CD4-positive, alpha-beta memory T cell (primary cell): ENCODE measurements at places on chromosomes 6 and 20. TPM values are rescaled to one million over a fixed set of nuclear protein-coding genes. Genes with fewer than 3 reads are reported as not detected.

NR2E1 gene
- total RNA-seq = not detected

UBD gene
- not detected for total RNA-seq

SOX18 gene
- not detected for total RNA-seq

RGS19 gene
- 35.6 TPM for total RNA-seq

LAMA4 gene
- total RNA-seq = not detected

MUC21 gene
- not detected for total RNA-seq

HMGCLL1 gene
- not detected for total RNA-seq

JPH2 gene
- total RNA-seq = not detected

IL20RA gene
- total RNA-seq = not detected

DNA sequence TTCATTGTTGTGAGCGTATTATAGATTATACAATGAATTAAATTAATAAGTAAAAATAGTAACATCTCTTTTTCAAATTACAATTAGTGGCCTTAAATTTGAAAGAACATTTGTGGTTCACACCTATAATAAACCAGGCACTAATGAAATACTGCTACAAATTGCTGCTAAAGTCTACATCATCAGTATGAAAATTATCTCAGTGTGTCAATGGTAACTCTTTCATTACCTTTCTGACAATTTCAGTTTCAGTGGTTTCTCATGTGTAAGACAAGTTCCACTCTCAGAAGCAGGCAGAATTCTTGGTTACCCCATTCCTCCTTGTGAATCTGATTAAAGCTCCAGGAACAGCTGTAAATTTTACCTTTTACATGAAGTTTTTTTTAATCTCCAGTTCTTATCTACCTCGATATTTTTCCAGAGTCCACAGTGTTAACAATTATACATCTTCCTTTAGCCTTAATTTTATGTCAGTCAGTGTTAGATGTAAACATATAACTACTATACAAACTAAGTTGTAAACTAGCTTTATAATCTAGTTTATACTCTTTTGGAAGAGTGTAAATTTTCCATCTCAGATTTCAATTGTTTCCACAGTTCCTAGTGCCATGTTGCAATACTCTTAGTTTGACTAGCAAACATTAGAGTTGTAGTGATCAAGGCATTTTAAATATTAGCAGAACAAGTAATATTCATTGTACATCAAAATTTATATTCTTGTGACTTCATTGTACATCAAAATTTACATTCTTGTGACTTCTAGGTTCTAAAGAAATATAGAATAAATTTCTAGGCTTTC is 1038.4 kb downstream of the EPHA7 start:
- no peaks in the 10 kb centered on the region for H3K36me3 ChIP-seq
- no peak for DNase-seq
- H3K4me3 ChIP-seq = no peak overlapping the region
- H3K27ac ChIP-seq = no peak overlapping the region
- H3K27me3 ChIP-seq = no peaks in the 10 kb centered on the region
- H3K4me1 ChIP-seq = no peaks in the 10 kb centered on the region

GRCh38 chr6:158812611-158813010 is 6.6 kb downstream of the EZR start:
- H3K4me1 ChIP-seq = peaks cover 93% of the 10 kb centered on the region
- peak overlapping the region; percentile 4 for H3K4me3 ChIP-seq
- peak overlapping the region; percentile 86 for H3K27ac ChIP-seq
- H3K36me3 ChIP-seq = peaks cover 16% of the 10 kb centered on the region
- no peaks in the 10 kb centered on the region for H3K27me3 ChIP-seq

DNA sequence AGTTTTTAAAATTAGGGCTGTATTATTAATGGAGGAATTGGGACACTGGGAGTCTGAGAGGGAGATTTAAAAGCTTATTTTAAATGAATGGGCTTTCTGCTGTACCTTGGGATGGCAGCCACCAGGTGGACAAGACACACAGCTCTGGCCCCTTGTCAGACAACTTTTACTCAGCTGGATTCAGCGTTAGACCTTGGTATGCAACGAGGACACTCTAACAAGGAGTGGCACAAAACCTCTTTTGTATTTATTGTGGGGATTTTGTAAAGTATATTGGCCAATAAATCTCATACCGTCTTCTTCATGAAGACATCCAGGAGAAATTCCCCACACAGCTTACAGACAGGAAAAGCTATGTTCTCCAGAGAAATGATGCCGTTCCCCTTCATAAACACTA is 105.7 kb downstream of the LCA5 start:
- no peak for DNase-seq
- no peaks in the 10 kb centered on the region for H3K27me3 ChIP-seq
- no peaks in the 10 kb centered on the region for H3K4me1 ChIP-seq
- H3K27ac ChIP-seq = no peak overlapping the region

- no peak for DNase-seq
- no peak overlapping the region for H3K4me3 ChIP-seq
- no peaks in the 10 kb centered on the region for H3K36me3 ChIP-seq
- no peaks in the 10 kb centered on the region for H3K4me1 ChIP-seq
- H3K27ac ChIP-seq = no peak overlapping the region
- H3K27me3 ChIP-seq = no peaks in the 10 kb centered on the region
Measured at GRCh38 chr6:83613378-83613777, 95.5 kb downstream of the SNAP91 start.

DNA sequence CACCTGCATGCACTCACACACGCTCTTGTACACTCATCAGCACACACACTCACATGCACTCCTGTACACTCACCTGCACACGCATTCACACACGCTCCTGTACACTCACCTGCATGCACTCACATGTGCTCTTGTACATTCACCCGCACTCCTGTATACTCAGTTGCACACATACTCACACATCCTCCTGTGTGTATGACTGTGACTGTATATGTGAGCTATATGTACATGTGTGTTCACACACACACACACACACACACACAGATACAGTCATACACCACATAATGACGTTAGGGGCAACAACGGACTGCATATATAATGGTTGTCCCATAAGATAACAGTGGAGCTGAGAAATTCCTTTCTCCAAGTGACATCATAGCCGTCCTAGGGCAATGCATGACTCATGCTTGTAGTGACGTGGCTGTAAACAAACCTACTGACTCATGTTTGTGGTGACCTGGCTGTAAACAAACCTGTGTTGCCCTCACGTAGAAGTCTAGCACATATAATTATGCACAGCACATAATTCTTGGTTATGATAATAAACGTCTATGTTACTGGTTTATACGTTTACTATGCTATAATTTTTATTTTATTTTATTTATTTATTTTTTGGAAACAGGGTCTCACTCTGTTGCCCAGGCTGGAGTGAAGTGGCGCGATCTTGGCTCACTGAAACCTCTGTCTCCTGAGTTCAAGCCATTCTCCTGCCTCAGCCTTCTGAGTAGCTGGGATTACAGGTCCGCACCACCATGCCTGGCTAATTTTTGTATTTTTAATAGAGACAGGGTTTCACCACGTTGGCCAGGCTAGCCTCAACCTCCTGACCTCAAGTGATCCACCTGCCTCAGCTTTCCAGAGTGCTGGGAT is 22.8 kb upstream of the TAF4 start:
- no peak overlapping the region for H3K4me3 ChIP-seq
- no peaks in the 10 kb centered on the region for H3K4me1 ChIP-seq
- no peaks in the 10 kb centered on the region for H3K36me3 ChIP-seq
- no peaks in the 10 kb centered on the region for H3K27me3 ChIP-seq
- DNase-seq = no peak

DNA sequence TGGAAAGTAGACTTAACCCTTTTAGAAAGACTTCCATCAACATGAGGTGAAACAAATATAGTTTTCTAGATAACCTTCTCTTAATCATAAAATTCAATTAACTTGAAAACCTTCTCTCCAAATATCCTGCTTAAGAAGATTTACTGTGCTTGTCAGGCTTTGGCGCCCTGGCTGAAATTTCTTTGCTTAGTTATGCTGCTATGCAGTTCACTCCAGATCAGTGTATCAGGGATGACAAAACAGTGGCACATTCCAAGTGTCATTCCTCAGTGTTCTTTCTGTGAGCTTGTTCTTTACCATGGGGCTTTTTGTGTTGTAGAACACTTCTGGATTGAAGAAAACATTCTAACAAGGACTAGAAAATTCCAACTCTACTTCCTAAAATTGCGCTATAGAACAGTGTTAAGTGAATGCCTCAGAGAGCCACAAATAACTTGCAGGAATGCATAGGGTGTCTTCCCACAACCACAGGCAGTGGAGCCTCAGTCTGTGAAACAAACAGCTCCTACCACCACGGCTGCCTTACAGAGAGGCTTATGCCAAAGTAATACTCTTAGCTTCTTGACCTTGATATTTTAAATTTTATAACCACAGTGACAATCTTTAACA is 443.6 kb downstream of the CDC5L start:
- H3K4me1 ChIP-seq = peaks cover 18% of the 10 kb centered on the region
- H3K27ac ChIP-seq = no peak overlapping the region
- no peaks in the 10 kb centered on the region for H3K27me3 ChIP-seq
- no peak for DNase-seq
- H3K4me3 ChIP-seq = no peak overlapping the region

- no peak overlapping the region for H3K27ac ChIP-seq
- H3K27me3 ChIP-seq = no peaks in the 10 kb centered on the region
- H3K36me3 ChIP-seq = no peaks in the 10 kb centered on the region
- H3K4me3 ChIP-seq = no peak overlapping the region
- no peak for DNase-seq
Measured at GRCh38 chr6:131787079-131787478, 20.7 kb upstream of the ENPP1 start.

DNA sequence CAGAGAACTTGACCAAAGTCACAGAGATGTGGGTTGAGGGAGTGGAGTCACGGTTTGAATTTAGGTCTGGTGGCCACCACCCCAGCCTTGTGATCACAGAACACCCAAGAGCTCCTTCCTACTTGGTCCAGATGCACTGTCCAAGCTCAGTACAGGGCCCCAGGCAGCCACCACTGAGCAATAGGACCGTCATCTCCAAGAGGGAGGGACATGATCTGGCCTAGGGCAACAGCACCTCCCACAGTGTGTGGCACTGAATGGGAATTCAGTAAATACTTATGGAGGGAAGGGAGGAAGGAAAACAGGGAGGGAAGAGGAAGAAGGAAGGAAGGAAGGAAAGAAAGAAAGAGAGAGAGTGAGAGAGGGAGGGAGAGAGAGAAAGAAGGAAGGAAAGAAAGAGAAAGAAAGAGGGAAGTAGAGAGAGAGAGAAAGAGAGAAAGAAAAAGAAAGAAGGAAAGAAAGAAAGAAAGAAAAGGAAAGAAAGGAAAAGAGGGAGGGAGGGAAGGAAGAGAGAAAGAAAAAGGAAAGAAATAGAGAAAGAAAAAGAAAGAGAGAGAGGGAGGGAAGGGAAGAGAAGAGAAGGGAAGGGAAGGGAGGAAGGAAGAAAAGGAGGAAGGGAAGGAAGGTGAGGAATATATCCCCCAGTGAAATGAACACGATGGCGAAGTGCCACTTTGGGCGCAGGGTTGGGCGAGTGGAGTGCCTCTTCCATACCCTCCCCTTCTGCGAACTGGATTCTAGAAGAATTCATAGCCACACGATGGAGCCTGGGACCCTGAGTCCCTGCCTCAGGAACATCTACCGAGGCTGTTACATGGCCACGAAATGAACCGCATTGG is 243.7 kb downstream of the TFAP2C start:
- DNase-seq = no peak
- no peaks in the 10 kb centered on the region for H3K36me3 ChIP-seq
- no peak overlapping the region for H3K27ac ChIP-seq
- no peaks in the 10 kb centered on the region for H3K27me3 ChIP-seq
- H3K4me1 ChIP-seq = no peaks in the 10 kb centered on the region

DNA sequence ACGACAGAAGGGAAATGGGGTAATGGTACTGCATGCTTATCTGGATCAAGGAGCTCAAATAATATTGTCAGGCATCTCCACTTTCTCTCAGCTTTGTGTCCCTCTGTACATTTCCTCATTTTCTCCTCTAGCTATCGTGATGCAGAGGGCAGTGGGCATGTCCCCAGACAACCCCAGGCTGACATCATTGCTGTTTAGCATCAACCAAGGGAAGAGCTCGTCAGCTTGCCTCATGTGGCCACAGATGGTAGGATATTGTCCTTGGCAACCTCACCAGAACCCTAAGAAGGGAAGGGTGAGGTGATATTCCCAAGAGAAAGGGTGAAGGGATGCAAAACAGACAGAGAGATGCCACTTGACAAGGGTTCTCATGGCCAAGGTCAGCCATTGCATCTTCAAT is 58.3 kb downstream of the MAFB start:
- no peaks in the 10 kb centered on the region for H3K36me3 ChIP-seq
- H3K27ac ChIP-seq = no peak overlapping the region
- no peak for DNase-seq
- H3K4me3 ChIP-seq = no peak overlapping the region

DNA sequence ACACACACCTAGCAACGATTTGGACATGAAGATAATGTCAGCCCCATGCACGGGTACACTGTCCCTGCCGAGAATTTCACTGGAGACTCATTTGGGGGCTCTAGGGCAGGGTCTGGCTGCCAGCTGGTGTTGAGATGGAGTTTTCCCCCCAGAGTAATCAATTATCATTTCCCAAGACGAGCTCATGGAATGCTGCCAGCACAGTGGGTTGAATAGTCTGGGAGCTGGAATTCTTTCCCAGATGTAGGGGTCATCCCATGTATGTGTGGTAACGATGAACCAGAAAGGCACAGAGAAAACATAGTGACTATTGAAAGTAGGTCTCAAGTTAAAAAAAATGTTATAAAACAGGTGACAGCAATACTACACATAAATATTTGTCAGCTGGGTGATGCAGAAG is 579.9 kb downstream of the MAFB start:
- H3K4me3 ChIP-seq = no peak overlapping the region
- no peaks in the 10 kb centered on the region for H3K4me1 ChIP-seq
- DNase-seq = no peak
- H3K36me3 ChIP-seq = no peaks in the 10 kb centered on the region

DNA sequence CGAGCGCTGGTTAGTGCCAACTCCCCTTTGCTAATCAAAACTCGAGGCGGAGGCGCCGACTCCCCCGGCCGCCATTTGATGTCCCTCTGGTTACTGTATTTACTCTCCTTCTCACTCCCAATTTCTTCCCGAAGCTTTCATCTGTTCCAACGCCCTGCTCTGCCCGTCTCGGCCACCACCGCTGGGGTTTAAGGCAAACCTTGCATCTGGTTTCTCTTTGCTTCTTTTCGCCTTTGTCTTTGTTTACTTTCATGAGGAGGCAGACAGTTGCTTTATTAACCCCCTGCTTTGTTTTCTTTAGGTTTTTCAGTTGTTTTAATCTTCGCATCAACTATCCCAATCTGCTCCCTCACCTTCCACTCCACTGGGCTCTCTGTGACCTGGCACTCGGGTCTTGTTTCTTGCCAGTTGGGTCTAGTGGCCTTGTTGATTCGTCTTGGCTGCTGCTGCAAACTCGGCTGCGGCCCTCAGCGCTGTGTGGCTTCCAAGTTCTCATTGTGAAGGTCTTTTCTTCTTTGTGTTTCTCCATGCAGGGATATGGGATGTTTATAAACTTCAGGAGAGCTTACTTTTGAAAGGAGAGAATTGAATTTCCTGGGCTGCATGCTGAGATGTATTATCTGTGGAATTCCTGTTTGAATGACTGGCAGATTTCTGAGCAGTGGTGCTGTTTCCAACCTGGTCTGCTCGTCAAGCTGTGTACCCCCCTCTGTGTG is 155.1 kb downstream of the CDC5L start:
- no peaks in the 10 kb centered on the region for H3K4me1 ChIP-seq
- H3K27me3 ChIP-seq = no peaks in the 10 kb centered on the region
- H3K27ac ChIP-seq = no peak overlapping the region
- no peaks in the 10 kb centered on the region for H3K36me3 ChIP-seq
